Stimulated activated CD4-positive, alpha-beta T cell treated with anti-CD3 and anti-CD28 coated beads, Interleukin-12 subunit alpha, Interleukin-12 subunit beta, amount 100 ng/mL, for 48 hours (primary cell): ENCODE measurements at places on chromosomes 5 and 9.

GRCh38 chr5:135391869-135392255 is 7.2 kb downstream of the MACROH2A1 start:
- DNase-seq = no peak

DNA sequence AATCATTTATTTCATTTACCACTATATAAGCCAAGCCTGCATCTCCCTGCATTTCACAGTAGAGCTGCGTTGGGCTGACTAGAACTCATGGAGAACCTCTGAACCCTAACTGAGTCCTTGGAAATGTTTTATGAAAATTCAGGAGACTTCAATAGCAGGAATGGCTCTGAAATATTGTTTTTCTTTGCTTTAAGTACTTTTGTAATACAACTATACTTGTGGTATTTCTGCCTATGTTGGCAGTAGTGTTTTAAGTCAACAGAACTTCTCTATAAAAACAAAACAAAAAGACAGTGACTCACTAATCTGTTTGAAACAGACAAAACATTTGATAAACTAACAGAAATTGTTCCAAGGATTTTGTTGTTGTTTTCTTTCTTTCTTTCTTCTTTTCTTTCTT is 489.2 kb upstream of the MEF2C start:
- no peak for DNase-seq

GRCh38 chr5:122902263-122902662 is 56.9 kb downstream of the SNX24 start:
- no peak for DNase-seq

- no peak for DNase-seq
Measured at GRCh38 chr5:175250426-175250825, 193.6 kb downstream of the DRD1 start.

DNA sequence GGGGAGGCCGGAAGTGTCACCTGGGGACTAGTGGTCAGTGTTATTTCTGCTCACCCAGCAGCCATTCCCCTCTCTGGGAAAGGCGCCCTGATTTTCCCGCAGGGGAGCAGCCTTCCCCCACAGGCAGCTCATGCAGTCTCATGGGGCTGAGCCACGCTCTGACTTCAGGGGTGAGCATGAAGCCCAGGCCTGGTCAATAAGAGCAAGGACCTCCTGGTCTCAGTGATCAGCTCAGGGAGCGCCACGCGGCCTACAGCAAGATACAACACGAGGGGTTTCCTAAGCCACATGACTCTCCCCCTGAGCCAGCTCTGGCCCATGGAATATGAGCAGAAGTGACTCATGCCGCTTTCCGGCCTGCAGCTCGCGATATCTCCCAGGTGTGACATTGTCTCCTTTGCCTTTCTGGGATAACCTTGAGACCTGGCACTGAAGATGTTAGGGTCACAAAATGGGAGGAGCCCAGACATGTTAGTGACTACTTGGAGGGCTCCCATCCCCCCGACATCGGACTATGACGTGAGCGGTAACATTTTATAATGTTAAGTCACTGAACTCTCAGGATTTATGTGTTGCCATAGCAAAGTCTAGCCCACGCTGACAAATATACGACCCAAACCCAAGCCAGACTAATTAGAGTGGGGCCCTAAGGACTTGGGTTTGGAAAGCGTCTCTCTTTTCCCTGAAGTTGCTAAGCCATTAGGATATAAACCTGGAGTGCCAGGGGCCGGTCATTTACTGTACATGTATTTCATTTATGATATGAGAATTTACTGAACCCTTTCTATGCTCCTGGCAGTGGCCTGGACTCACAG is 46.5 kb upstream of the GFPT2 start:
- DNase-seq = no peak

DNA sequence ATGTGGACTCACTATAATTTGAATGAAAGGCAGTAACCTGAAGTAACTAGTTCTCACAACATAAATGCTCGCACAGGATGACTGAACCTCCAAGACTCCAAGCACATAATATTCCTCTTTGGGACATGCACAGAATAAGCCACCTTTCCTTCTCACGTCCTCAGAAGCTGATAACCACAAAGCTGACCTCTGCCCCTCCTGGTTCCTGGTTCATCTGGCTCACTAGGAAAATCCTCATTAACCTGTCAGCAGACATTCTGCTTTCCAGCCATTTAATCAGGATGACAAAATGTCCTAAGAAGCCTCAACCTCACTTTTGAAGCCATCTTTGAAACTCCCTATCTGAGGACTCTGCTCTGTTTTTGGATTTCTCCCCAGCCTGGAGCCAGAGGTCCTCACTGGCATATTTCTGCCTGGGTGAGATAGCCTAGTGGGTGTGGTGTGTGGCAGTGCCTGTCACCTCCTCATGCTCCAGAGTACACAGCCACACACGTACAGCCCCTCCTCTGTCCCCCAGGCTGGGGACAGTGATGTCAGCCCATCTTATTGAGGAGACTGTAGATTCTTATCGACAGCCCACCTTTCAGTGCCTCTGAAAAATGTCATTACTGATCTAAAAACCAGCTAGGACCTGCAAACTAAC is 10.3 kb downstream of the ANKH start:
- DNase-seq = no peak

- DNase-seq = no peak
Measured at GRCh38 chr9:92721548-92721947, 43.1 kb downstream of the BICD2 start.

- DNase-seq = no peak
Measured at GRCh38 chr5:89707891-89708290, 701.7 kb downstream of the CETN3 start.

DNA sequence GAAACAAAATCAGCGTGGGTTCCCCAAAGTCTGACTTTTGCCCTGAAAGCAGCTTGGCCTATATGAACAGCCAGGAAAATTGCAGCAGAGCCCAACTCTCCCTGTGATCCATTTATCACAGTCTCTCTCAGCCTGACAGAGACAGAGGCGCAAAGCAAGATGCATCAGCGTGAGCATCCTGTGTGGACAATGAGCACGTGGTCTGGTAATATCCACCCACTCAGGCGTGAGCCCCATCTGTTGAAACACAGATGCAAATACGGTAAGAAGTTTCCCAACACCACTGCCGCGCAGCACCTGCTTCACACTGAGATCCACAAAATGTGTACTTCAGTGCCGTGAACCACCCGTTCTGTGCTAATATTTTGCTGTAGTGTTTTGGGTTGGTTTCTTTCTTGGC is 114.6 kb downstream of the MRPL36 start:
- no peak for DNase-seq

GRCh38 chr9:32255026-32255425 is 129.4 kb upstream of the ACO1 start:
- no peak for DNase-seq

- no peak for DNase-seq
Measured at GRCh38 chr5:82348784-82349425, 70.8 kb upstream of the RPS23 start.

DNA sequence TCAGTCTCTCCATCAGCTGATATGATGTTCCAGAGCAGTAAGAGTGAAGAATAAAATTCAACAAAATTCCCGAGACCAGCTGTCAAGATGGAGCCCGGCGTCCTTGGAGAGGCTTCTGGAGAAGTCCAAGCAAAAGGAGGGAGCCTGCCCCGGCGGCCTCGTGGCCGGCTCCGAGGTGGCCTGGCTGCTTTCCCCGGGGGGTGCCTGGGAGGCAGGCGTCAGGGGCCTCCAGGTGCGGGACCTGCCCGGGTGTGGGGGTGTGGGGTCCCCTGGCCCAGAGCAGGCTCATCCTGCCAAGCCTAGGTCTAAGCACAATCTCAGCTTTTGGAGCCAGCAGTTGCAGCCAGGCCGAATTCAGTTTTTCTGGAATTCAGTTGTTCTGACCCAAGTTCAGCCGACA is 122.6 kb upstream of the IQGAP2 start:
- no peak for DNase-seq

GRCh38 chr9:93600504-93600903 is 24.1 kb downstream of the PHF2 start:
- DNase-seq = no peak

GRCh38 chr5:144210655-144211054 is 40.0 kb downstream of the KCTD16 start:
- no peak for DNase-seq

DNA sequence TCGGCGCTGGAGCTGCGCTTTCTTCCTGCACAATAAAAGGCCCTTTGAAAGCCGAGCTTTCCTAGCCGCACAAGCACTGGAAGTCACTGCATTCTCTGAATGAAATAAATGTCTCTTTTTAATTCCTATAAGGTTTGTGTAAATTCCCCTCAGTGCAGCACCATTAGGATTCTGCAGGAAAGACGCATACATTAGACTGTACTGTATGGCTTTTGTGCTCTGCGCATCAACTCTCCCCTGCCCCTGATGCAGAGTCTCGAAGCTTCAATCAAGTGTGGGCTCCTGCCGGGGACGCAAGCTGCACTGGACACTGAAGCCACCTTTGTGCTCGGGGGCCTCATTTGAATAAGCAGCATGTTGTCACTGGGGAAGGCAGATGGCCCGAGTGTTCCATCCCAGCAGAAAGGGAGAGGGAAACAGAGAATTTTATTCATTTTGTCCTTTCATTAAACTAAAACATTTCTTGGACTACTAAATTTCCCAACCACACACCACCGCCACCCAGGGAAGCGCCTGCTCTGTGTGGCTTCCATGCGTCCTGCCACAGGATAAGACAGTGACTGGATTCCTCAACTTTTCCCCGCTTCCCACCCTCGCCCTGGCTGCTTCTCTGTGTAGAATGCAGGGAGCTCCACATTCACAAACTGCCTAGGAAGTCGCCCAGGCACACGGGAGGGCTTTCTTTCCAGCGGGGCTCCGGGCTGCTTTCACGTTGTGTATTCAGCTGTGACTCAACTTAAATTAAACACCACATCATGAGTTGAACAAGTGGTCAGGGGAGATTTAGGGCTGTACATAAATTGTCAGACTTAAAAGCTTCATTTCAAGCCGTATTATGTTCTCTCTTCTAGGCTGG is 635.4 kb downstream of the IRX1 start:
- DNase-seq = no peak

- no peak for DNase-seq
Measured at GRCh38 chr5:34775886-34776285, 63.1 kb upstream of the TTC23L start.

- DNase-seq = no peak
Measured at GRCh38 chr9:87382900-87383299, 114.8 kb upstream of the DAPK1 start.

- DNase-seq = no peak
Measured at GRCh38 chr5:9441610-9442009, 104.3 kb downstream of the SEMA5A start.

DNA sequence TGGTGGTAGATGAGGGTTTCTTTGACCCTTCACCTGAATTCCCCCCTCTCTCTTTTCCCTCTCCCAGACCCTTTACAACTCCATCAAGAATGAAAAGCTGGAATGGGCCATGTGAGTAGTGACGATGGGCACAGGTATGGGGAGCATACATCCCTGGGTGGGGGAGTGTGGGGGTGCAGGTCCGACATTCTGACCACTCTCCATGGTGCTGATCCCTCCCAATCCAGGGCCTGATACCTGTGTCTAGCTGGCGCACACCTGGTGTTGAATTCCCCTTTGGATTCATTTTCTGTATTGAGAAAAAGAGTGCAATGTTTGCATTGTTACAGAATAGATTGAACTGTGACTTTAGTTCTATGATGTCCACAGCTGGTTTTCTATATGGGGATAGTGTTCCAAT is 40.0 kb downstream of the PSD2 start:
- DNase-seq = no peak

DNA sequence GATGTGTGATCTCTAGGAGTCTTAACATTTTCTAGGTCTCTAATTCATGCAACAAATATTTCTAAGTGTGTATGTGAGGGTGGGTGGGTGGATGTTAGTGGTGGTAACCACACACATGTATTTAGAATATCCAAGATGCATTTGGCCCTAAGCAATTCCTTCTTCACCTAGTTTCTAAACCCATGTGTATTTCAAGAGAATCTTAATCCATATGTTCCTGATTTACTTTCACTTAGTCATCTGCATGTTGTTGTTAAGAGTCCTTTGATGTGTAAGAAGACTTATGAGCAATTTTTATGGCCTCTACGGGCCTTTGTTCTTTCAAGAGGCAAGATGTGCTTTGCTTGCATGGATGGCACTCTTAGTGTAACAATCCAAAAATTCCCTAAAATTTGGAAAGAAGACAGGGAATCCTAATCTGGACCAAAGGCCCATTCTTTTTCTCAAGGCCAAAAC is 282.6 kb downstream of the SPATA31D1 start:
- DNase-seq = no peak

DNA sequence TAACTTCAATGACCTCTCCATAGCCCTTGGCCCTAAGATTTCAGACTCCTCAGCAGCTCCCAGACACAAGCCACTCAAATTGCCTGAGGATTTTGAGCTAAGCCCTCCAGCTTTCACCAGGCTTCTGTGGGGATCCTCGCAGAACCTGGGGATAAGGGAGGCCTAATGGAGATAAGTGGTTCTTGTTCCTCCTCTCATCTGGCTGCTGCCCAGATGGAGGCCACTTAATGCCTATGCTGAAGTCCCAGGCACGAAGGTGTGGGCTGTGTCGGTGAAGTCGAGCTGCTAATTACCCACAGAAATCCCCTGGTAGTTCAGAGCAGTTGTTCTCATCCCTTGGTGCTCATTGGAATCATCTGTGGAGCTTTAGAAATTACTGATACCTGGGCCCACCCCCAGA is 10.3 kb upstream of the FAT2 start:
- no peak for DNase-seq

- DNase-seq = no peak
Measured at GRCh38 chr5:33933723-33934169, 2.4 kb upstream of the RXFP3 start.

DNA sequence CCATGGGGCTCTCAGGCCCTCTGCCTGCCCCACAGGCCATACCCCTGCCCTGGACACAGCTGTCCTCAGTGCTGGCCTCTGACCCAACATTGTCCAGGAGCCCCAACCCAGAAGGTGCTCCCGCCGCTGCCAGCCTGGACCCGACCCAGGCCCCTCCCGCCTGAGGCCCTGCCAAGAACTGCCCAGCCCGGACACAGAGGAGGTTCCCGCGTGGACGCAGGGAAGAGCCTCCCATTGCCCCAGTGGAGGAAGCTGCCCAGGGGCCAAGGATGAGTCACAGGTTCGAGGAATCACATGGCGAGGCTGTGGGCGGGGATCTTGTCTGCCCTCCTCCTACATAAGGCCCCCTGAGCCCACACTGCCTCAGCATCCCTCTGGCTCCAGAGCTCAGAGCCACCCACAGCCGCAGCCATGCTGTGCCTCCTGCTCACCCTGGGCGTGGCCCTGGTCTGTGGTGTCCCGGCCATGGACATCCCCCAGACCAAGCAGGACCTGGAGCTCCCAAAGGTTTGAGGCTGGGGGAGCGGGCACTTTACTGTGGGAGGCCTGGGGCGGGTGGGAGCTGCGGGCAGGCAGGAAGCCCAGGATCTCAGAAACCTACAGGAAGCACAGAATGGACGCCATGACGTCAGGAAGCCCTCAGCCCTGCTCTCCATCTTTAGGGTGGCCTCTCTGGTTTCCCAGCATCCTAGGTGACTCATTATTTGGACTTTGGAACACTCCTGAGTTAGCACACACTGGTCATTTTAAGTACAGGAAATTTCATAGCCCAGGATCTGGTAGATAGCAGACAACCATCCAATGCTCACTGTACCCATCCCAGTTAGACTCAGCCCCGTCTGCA is at the start of gene PAEP:
PAEP (plus strand) TSS at position 366 of the 844 bp plus-strand sequence.
- no peak for DNase-seq

GRCh38 chr9:110832926-110833325 is 164.3 kb downstream of the MUSK start:
- DNase-seq = no peak
